ENCODE measurements at places on chromosomes 12 and 14.

GRCh38 chr14:25406818-25407217 lies 356.9 kb upstream of the STXBP6 start:
- peak; percentile 80 for DNase-seq

DNA sequence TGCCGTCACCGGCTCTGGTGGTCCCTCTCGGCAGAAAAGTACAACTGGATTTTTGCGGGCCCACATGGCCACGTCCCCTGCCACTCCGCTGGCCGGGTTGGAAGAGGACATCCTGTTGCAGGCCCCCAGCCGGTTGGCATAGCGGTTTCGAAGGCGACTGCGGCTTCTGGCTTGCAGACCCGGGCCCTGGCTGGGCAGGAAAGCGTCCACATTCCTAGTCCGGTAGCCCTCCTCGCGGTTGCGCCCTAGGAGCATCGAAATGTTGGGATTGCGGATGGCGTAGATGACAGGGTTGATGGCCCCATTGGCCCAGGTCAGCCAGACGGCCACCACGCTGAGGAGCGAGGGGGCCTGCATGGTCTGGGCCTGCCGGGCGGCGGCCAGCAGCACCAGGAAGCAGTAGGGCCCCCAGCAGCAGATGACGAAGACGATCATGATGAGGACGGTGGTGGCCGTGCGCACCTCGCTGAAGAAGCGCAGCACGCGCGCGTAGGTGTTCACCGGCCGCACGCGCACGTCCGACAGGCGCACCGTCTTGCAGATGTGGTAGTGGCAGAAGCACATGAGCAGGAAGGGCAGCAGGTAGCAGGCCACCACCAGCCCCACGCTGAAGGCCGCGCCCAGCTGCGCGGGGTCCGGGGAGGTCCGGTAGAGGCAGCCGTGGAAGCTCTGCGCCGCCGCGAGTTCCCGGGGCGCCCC lies 1.2 kb downstream of the GPR135 start:
- DNase-seq: peak; percentile 26

DNA sequence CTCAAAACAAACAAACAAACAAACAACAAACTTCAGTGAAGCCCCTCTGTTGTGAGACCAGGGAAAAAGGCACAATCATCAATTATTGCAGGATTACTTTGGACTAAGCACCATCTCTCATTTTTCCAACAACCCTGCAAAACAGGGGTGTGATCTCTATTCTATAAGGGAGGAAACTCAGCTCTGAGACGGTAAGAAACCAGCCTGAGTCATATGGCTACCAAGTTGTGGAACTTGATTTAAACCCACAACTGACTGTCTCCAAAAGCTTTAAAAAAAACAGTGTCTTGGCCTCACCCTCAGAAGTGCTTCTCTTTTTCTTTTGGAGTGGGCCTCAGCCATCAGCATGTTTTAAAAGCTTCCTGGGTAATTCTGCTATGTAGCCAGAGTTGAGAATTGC lies 49.8 kb downstream of the RIN3 start:
- DNase-seq: peak; percentile 44

GRCh38 chr12:62438098-62438692 lies 28.4 kb upstream of the MON2 start:
- DNase-seq: peak; percentile 86

GRCh38 chr12:43132291-43132690 lies 419.7 kb downstream of the ADAMTS20 start:
- DNase-seq: no peak

DNA sequence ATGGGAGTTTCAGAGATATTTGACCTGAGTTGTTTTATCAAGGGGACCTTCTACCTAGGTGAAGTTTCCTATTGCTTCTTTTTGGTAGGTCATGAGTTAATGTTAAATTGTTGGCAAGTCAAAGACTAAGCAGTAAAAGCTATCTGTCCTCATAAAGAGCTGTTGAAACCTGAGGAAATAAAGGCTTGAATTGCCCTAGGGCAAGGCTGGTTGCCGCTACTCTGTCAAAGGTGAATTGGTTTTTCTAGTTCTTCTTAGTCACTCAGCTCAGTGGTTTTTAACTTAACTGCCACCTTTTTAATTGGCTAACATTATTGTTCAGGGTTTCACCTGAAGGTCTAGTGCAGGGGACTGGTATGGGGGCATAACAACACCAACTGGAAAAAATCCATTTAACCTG lies 441.6 kb upstream of the FBXO33 start:
- DNase-seq: no peak

DNA sequence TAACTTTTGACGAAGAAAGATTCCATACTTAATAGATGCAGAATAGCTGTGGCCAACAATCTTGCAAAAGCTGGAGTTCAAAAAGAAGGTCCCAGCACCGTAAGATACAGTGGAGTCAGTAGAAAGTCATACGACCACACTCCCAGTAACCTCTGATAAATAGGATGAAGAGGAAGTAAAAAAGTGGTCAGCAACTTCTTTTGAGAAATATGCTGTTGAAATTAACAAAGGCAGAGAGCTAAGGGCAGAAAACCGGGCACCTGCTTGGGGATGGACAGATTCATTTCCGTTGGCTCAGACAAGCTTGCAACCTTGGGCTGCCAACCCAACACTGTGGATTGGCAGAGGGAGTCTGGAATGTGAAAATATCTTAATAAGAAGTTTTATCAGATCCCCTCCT lies 40.0 kb downstream of the BTG1 start:
- peak; percentile 35 for DNase-seq

DNA sequence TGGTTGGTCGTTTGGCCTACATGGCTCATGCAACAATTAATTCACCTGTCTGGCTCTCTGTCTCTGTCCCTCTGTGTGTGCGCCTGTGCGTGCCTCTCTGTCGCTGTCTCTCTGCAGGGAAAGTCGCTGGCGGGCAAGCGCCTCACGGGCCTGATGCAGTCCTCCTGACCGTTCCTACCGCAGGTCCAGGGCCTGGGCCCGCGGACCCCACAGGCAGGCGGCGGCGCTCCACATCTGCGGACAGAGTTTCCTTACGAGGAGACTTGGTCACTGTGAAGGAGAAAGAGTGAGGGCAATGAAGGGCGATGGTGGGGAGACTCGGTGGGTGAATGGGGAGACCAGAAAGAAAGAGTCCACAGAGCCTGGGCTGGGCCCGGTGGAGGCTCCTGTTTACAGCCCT lies 331.6 kb downstream of the DPF3 start:
- DNase-seq: no peak

- DNase-seq: peak; percentile 78
Measured at GRCh38 chr12:46217541-46218321, 51.1 kb downstream of the SLC38A1 start.

DNA sequence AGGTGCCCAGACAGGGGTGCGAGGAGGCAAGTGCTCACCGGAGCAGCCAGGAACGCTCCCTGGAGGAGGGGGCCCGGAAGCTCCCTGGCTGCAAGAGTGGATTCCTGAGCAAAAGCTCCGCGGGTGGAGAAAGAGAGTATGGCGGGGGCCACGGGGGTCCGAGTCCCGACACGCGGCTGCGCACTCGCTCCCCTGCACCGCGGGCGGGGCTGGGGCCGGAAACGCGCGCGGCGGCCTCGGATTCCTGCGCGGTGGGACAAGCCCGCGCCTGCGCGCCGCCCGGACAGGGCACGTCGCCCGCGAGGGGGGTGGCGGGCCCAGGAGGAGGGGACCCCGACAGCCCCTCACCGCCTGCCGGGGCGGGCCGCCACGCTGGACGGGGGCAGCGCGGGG lies 27.8 kb upstream of the GPR132 start:
- DNase-seq: no peak

- DNase-seq: peak; percentile 81
Measured at GRCh38 chr12:108884116-108885012, 4.5 kb downstream of the DAO start.

- DNase-seq: peak; percentile 91
Measured at GRCh38 chr12:94089891-94090290, 58.5 kb upstream of the PLXNC1 start.

DNA sequence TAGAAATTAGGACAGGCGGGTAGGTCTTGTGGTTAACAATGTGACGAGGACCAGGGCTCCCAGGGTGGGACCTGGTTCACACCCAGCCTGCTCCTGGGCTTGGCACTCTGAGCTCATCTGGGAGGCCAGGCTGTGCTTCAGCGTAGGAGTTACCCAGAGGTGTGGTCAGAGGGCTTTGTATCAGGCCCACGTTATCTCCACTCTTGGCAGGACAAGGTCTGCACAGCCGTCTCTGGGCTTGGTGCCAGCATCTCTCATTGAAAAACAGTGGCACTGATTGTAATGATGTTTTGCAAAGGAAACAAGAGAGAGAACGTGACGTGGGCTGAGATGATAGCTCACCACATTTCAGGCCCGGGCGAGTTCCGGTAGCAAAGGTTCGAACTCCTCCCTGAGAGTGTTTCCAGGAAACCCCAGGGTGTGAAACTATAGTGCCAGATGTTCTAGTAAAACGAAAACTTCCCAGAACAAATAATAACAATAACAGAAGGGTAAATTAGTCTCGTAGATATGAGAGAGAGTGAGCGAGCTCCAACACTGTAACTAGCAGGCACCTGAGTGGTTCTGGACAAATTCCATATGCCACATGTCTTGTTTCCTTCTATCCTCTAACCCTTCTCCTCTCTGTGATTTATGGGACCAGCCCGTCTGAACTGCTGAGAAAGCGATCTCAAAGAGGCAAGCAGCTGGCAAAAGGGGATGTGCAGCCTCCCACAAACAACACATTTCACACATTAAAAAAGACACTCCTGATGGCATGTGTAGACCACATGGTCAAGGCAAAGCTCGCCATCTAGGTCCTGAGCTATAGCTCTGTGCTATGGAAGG lies 227.3 kb downstream of the KTN1 start:
- peak; percentile 99 for DNase-seq

DNA sequence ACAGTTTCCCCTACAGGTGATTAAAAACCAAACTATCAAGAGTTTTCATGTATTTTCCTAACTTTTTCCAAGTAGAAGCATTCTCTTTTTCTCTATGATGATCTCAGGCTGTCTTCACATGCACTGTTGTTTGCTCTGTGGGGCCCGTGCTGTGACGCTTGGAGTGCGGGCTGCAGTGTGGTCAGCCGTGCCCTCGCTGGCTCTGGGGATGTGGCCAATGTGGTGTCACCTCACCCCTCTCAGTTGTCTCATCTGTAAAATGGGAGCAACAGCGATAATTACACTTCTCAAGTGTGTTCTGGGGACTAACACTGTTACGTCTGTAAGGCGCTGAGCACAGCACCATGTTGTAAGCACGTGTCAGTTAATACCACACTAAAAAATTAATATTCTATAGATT lies 28.6 kb downstream of the DDX51 start:
- no peak for DNase-seq

DNA sequence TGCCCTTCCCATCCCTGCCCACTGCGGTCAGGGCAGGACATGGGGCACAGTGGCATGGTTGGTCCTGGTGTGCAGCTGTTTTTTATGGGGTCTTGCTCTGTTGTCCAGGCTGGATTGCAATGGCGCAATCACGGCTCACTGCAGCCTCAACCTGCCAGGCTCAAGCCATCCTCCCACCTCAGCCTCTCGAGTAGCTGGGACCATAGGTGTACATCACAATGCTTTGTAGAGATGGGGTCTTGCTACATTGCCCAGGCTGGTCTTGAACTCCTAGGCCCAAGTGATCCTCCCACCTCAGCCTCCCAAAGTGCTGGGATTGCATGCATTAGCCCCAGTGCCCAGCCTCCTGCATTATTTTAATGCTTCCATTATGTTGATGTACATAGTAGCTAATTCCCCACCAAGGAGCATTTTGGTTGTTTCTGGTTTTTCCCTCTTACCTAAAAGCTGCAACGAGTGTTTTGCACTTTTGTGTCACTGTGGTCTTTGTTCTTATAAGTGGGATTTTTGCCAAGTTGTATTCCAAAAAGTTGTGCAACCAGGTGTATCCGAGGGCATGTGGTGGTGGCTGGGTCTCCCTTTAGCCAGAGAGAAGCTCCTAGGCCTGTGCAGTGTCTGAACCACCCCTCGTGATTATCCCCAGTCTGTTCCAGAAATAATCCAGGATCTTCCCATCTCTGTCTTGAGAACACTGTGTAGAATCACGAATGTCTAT lies 10.3 kb downstream of the TCHP start:
- DNase-seq: no peak

DNA sequence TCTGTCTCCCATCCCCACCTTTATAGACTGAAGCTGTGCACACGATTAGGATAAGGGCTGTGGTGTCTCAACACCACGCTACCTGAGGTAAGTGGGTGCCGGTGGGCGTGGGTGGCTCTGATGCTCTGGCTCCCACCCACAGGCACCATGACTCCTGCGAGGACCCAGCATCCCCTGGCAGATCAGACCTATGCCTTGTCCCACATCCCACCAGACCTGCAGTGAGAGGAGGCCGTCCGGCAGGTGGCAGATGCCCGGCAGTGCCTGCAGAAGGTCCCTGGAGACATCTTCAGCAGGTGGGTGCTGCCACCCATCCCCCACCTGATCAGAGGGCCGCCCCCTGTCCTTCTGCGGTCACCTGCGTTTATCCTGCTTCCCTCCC lies 104.4 kb upstream of the PRB2 start:
- DNase-seq: no peak

- DNase-seq: no peak
Measured at GRCh38 chr14:96442355-96442754, 50.4 kb downstream of the AK7 start.

DNA sequence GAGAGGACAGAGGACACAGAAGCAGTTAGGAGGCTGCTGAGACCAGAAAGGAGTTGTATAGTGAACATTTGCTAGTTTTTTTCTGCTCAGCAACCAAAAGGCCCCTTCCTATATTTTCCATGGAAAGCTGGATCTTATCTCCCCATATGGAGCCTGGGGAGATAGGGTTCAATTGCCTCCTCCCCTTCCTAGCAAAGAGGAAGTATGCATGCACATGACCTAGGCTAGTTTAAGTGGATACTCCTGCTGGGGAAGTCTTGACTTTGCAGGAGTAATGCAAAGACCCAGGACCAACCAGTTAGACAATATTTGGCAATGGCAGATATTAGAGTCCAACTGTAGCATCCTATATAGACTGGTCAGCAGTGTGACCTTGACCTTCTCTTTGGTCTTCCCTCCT lies 15.1 kb downstream of the CHD8 start:
- peak; percentile 56 for DNase-seq

DNA sequence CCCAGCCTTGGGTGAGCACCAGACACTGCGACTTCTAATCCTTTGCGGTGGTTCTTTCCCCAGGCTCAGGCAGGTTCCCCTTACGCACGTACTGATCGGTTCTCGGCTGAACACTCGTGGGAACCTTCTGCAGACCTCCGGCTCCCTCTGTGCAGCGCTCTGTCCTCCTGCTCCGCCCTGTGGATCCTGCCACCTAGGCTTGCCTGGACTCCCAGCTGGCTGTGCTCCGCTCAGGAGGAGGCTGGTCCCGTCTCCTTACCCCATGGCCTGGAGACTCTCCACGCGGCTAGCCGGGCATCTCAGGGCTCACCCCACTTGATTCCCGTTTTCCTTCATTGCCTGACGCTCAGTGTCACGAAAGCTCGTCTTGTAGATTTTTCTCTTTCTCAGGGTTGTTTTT lies 34.7 kb downstream of the TNFAIP2 start:
- DNase-seq: no peak

Data from hematopoietic multipotent progenitor cell treated with erythropoietin and hydrocortisone succinate and interleukin-3 and kit ligand, for 6 days (in vitro differentiated cells).